CD4-positive, alpha-beta T cell treated with Interleukin-15 for 1 hour (primary cell): ENCODE measurements at places on chromosomes 6 and 20.

- DNase-seq = no peak
Measured at GRCh38 chr6:25423358-25423757, 144.2 kb downstream of the CARMIL1 start.

DNA sequence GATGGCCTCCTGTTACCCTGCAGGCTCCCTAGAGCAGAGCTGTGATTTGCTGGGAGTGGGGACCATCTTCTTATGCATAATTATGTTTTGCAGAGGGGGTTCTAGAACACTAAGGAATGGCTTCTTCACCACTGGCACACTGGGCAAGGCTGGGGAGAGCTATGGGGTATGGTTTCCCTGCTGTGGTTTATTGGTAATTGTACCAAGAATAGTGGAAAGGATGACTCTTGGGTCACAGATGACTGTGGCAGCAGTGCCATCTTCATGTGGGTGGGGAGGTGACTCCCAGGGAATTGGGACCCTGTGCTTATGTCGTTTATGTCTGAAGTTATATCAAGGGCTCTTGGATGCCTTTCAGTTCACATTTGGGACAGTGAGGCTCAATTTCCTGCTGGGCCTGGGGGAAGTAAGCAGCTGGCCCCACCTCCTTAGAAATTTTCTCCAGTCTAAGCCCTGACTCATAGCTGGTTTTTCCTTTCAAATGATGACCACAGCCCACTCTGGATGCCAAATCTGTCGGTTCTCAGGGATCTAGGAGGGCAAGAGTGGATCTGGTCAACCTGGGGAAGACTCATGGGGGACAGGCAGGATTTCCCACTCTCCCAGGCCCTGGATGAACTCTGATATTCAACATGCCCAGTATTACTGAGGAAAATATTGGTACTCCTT is 230.8 kb downstream of the LRFN2 start:
- no peak for DNase-seq

DNA sequence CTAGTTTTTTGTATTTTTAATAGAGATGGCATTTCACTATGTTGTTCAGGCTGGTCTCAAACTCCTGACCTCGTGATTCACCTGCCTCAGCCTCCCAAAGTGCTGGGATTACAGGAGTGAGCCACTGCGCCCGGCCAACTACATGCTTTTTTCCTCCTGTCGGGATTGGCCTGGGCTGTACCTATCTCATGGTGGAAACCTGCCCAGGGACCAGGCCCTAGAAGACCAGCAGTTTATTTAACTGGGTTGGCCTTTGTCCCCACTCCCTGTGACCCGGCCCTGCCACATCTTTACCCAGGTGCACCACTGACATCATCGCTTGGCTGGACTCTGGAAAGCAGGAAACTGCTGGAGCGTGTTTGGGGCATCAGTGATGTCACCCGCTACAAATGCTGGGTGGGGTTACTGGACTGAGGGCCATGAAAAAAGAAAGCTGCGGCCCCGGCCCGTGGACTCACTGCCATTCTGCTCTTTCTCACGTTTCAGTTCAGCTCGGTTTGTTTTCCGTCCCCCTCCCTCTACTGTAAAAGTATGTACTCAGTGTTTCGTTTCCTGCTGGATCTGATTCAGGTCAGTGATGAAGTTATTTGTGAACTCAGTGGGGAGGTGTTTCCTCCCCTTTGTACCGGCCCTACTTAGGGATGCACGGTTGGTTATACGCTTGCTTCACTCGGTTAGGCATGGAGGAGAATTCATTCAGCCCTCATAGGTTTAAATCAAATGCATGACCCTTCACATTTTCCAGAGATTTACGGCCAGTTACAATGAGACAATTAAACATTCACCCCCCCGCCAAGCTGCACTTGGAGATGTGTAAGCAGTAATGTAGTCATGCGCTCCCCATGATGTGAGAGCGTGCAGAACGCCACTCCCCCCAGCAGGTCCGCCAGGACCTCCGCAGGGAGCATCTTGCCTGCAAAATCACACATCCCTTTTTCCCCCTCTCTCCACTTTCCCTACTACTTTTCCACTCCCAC is 179.3 kb downstream of the MTHFD1L start:
- DNase-seq = no peak

DNA sequence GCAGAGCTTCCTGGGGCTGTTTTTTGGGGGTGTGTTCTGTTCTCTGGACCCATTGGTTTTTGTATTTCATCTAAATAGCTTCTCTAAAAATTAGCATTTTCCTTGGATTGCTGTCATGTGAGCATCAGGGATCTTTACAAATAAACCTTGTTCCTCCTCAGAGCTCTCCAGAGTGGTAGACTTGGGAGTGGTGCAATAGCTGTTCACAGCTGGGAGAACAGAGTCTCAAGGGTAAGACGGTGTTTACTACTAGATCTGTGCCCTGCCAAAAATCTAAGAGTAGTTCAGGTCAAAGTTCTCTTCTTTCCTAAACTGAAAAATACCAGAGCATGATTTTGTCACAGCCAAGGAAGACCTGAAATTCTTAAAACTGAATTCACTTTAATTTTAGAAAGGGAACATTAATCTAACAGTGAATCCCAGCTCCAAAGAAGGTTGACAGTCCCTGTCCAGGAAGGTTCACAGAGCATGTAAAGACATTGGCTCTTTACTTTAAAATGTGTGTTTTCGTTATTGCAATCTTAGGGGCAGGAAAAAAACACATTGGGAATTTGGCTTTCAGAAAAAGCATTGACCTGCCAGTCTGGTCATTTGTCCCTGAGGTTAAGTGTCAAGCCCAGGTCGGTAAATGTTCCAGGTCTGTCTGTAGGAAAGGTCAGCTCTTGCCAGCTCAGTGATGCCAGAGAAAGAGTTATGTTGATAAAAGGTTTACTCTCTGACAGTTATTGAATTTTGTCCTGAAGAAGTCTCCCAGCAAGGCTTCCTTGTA is 43.3 kb downstream of the VAPB start:
- DNase-seq = no peak

GRCh38 chr20:14178528-14178927 is 158.9 kb downstream of the FLRT3 start:
- DNase-seq = no peak

DNA sequence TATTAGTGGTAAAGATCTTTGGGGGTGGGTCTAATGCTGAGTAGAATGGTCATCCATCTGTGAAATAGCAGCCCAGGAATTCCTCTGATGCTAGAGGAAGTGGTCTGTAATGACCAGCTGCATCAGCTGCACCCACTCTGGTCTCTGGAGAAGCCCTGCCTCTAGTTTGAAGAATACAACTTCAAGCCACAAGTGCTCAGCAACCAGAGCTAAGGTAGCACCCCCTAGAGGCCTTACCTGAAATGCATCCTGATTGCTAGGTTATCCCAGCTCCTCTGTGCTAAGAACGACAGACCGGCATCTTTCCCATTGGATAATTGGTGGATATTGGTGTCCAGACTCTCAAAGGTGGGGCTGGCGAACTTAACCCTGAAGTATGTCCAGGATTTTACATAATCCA is 58.2 kb downstream of the DNAH8 start:
- DNase-seq = no peak

- DNase-seq = no peak
Measured at GRCh38 chr6:2523061-2523460, 227.7 kb downstream of the MYLK4 start.

DNA sequence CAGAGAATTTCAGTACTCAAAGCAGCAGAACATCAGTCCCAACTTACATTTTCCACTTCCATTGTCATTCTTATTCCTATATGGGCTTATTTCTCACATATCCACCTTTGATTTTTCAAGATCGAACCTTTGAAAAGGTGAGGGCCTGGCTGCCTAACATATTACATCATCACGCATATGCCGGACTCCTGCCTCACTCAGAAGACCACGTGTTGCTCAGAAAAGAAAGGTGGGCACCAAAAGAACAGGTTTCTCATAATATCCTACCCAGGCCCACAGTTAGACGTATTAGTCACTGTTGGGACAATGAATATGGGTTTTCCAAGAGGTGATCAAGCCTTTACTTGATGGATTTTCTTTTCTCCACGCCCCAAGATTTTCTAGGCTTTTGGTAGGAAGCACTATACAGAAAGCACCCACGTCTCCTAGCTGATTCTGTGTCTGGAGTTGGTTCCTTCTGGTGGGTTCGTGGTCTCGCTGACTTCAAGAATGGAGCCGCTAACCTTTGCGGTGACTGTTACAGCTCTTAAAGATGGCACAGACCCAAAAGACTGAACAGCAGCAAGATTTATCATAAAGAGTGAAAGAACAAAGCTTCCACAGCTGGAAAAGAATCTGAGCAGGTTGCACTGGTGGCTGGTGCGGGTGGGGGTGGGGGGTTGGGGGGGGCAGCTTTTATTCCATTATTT is 168.9 kb downstream of the ATXN1 start:
- DNase-seq = no peak

DNA sequence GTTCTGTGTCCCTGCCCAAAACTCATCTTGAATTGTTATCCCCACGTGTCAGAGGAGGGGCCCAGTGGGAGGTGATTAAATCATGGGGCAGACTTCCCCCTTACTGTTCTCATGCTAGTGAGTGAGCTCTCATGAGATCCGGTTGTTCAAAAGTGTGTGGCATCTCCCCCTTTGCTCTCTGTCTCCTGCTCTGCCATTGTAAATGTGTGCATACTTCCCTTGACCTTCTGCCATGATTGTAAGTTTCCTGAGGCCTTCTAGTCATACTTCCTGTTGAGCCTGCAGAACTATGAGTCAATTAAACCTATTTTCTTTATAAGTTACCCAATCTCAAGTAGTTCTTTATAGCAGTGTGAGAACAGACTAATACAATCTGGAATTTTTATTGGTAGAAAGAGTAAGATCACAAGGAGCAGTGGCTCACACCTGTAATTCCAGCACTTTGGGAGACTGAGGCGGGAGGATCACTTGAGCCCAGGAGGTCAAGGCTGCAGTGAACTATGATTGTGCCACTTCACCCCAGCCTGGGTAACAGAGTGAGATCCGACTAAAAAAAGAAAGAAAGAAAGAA is 47.1 kb upstream of the SLC22A16 start:
- no peak for DNase-seq

- peak; percentile 57 for DNase-seq
Measured at GRCh38 chr6:52063584-52064344, 23.6 kb downstream of the PKHD1 start.

GRCh38 chr6:83006270-83006905 is 59.3 kb downstream of the UBE3D start:
- no peak for DNase-seq

DNA sequence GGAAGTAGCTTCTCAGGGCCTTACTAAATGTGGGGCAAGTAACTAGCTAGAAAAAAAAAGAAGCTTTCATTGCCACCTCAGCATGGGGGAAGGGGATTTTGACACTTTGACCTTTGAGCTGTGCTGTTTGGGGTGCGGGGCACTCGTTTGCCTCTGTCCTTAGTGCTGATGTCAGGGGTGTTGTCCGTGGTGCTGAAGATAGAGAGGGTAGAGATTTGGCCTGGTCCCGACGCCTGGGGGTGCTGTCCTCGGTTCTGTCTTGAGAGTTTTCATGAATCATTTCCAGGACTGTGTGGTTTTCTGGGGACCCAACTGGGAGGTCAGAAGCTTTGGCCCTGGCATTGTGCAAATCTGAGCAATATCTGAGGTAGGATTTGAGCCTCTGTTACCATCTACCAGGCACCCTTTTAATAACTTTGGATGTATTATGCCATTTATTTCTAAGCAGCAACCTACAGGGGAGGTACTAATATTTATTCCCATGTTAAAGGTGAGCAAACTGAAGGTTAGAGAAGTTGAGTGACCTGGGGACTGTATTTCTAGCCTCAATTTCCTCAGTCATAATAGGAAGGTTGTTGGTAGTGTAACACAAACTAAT is 78.0 kb downstream of the DLGAP4 start:
- DNase-seq = no peak

- DNase-seq = peak; percentile 51
Measured at GRCh38 chr6:45445749-45446549, 68.2 kb upstream of the SUPT3H start.

DNA sequence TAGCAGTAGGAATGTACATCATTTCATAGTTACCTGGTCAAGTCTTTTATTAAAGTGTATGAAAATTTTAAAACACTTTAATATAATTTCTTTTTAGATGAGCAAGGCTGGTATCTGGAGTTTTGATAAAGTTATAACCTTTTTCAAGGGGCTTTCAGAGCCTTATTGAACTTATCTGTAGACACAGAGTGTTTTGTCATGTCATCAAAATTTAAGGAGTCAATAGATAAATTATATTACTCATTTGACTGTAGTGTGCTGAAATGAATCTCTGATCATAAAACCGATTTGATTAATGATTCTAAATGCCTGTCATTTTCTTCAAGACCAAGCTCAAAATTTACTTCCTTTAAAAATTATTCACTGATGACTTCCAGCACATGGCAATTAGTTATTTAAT is 125.6 kb downstream of the ARID1B start:
- no peak for DNase-seq

DNA sequence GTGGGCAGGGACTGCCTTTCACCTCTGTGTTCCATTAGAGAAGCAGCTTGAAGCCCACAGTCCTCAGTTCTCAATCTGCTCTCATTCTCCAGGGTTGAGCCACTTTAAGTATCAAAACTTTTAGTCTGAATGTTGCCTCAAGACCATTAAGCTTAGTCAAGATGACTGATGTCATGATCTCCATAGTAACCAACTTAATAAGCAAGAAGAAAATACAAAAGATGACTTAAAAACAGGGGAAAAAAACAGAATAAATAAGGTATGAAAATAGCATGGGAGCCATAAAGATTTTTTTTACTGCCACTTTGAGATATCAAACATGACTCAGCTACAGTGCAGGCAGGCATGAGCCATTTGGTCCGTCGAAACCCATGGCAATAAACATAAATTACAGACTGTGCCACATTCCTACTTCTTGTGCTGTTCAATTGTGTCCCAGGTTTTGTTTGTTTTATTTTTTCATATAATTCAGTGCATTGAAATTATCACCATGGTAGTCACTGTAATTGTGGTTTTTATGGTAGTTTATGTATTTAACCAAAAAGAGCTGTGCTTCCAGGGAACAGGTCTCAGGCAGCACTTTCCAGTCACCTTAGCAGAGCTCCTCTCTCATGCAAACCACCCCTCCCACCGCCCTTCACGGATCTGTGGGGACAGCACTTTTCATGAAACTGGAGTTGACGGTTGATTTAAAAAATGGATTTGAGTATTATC is 156.5 kb upstream of the INSM1 start:
- no peak for DNase-seq

- no peak for DNase-seq
Measured at GRCh38 chr6:24492475-24492874, 2.3 kb upstream of the ALDH5A1 start.

- no peak for DNase-seq
Measured at GRCh38 chr6:24428615-24429014, 25.9 kb downstream of the MRS2 start.

GRCh38 chr6:47079638-47080037 is 37.5 kb upstream of the ADGRF1 start:
- DNase-seq = no peak

DNA sequence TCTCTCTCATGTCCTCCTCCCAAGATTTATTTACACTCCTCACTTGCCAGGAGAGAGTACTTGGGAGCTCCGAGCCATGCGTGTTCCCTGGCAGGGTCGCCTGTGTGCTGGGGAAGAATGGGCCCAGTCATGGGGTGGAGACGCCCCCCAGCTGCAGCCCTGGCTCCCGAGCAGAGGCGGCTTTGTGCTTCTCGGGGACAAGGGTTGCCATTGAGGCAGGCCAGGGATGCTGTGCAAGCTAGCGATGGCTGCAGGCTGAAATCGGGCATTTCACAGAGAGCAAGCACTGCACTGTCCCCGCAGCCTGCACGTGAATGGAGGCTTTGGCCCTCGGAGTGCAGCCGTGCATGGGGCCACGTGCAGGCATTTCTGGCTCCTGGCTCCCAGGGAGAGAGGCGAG is 23.8 kb downstream of the PHACTR3 start:
- DNase-seq = no peak
